ENCODE measurements at places on chromosomes 11 and 22.

- no peak for DNase-seq
Measured at GRCh38 chr11:45817191-45817590, 12.2 kb downstream of the SLC35C1 start.

- DNase-seq, result no peak
Measured at GRCh38 chr22:32533265-32534111, 58.9 kb downstream of the FBXO7 start.

DNA sequence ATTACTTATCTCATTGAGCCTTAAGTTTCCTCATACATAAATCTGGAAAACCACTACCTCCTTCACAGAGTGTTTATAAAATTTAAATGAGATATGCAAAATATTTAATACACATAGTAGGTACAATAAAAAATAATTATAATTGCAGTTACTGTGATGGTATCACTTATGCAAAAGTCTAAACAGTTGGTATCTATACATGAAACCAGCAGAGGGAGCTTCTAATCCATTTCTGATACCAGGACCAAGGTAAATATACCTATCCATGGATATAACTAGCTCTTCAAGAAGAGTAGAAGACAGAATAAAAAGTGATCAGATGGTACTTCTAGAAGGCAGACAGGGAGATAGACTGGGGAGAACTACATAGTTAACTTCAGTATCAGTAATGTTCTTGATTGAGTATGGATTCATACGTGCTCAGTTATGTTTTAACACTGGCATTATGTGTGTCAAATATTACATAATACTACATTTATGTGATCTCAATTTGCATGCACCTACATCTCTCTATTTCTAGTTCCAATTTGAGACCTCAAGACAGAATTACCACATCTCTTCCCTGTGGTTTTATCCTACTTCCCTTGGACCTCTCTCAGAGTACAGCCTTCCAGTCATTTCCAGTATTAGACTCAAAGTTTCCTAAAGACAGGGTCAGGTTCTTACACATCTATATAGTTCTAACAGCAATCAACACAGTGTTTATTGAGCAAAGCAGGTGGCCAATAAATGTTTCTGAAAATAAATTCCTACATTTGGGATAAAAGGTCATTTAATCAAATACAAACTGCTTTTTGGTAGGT is 13.7 kb upstream of the TSG101 start:
- DNase-seq, result peak; percentile 67

DNA sequence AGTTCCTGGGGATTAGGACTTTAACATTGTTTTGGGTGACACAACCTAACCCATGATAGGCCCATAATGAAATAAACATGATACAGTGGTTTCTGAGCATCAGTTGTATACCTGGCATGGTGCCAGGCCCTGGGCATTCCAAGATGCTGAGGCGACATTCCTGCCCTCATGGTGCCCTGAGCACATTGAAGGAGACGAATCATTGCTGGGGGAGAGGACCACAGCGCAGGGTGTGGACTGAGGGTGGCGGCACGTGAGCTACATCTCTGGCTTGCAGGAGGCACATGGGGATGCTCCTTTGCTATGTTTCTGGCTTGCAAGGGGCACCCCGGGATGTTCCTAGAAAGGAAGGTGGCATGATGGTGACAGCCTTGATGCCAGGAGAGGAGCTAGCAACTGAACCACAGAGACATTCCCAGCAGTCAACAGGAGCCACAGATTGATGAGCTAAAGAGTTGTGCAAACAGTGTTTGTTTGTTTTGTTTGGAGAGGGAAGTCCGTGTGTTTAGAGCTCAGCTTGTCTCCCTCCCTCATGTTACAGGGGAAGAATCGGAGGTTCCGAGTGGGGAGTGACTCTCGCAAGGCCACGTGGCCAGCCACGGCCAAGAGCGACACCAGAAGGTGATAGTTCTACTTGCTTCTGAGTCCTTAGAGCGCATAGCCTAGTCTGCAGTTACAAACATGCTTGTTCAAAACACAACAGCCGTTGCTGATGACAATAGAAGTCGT is 106.4 kb downstream of the MIAT start:
- no peak for DNase-seq

GRCh38 chr11:58726737-58727414 is 4.9 kb downstream of the GLYAT start:
- no peak for DNase-seq

DNA sequence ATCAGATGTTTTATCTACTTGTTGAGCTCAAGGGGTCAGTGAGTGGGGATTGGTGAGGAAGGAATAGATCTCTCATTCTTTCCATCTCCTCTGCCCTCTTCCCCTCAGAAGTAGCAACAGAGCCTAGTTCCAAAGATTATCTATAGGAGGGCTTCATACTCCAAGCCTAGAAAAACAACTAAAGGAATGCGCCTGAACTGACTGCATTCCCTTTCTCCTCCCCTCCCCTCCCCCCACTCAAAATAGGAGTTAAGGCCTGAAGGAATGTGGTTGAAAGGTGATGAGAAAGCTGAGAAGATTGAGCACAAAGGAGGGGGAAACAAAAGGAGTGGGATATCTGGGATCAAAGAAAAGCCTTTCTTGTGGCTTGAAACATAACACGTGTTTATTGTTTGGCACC is 10.5 kb downstream of the EMSY start:
- DNase-seq, result no peak

GRCh38 chr11:96817482-96818399 is 427.9 kb downstream of the JRKL start:
- no peak for DNase-seq

DNA sequence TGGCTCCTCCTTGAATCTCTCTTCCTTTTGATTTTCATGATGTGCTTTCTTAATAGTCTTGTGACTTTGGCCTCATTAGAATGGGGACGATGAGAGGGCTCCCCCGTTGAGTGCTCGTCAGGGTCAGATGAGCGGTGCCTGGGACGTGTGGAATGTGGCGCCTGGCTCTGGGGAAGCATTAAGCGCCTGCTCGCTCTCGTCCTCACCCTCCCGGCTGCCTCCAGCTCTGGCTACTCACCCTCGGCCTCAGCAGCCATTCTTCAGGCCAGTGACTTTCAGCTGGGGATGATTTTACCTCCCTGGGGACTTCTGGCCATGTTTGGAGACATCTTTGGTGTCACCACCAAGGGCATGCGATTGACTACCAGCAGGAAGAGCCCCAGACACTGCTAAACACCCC is 69.7 kb downstream of the RPS6KA4 start:
- no peak for DNase-seq

DNA sequence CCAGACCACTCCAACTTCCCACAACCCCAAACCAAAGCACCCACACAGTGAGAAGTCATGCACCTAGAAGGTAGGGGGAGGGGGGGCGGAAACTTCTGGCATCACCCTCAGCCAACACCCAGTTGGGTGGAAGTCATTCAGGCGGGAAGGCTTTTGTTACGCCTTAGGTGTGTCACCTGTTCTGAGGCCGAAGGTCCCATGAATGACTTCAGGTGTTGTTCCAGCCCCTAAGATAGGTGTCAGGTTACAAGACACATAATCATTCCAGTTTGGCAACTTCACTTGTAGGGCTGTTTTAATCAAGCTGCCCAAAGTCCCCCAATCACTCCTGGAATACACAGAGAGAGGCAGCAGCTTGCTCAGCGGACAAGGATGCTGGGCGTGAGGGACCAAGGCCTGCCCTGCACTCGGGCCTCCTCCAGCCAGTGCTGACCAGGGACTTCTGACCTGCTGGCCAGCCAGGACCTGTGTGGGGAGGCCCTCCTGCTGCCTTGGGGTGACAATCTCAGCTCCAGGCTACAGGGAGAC is at the start of gene TMPRSS4:
TSS of gene TMPRSS4 (plus strand) at position 325 of the 528 bp plus-strand sequence. CDS start 225 bp downstream, outside the sequence.
- no peak for DNase-seq

- DNase-seq, result no peak
Measured at GRCh38 chr11:124917115-124917637, 1.9 kb upstream of the HEPN1 start.

GRCh38 chr11:2694495-2694894 is 5.3 kb downstream of the KCNQ1OT1 start:
- no peak for DNase-seq

DNA sequence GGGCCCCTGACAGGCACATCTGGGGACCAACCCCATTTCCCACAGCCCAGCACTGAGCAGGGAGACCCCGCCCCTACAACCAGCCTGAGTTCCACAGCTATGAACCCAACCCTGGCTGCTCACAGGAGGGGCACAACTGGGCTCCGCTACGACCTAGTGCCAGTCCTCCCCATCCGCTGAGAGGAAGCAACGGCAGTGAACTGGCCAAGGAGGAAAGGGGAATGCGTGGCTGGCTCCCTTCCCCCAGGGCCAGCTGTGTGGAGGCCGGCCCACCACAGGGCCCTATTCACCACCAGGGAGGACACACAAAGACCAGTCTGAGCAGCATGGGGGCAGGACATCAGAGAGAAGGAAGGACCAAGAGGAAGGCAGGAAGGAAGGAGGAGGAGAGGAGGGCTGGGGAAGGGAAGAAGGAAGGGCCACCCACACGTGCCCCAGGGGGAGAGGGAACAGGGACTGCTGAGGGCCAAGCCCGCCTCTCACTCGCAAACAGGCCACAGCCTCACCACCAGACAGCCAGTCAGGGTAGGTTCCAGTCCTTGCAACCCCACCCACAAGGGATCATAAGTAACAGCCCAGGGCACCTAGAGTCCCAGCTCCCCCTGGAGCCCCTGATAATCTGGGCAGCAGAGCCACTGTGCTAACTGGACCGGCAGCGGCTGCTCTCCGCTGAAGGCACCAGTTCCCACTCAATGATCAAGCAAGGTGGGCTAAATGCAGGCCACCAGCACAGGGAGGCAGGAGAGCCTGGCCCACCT is 8.5 kb upstream of the GAL3ST1 start:
- DNase-seq, result no peak

GRCh38 chr11:72418834-72419560 is 15.3 kb downstream of the CLPB start:
- peak; percentile 62 for DNase-seq

GRCh38 chr11:113994077-113994954 is 19.4 kb downstream of the HTR3A start:
- peak; percentile 80 for DNase-seq

DNA sequence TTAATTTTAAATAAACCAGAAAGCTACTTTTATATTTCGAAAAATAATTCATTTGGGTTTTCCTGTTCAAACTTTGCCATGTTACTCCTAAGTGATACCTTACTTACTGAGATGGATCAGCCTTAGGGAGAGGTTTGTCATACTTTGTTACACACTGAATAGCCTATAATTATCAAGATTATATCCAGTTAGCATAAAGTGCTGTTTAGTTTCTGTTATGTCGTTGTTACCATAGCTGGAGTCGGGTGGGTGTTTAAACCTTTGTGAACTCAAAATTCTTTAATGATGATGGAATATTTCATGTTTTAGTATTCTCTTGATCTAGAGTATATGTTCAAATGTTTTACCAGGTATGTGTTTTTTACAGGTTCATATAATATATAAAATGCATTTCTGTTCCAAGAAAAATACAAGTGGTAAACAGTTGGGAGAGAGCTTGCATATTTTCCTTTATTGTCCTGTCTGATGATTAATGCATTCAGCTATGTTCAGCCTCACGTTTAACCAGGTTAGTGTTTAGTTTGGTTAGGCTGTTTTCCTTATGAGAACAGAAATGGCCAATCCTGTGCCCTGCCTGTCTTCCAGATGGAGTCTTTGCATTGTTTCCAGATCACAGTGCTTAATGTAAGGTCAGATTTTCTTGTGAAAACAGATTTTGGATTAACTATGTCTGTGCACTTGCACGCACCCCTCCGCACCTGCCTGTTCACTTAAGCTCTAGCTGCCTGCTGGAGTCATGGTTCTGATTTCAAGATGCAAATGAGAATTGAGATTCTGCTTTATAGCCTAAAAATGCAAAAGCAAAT is 105.6 kb downstream of the ATXN10 start:
- DNase-seq, result peak; percentile 41

GRCh38 chr11:32162351-32162750 is 71.5 kb downstream of the RCN1 start:
- DNase-seq, result no peak

GRCh38 chr11:23079382-23079813 is 219.1 kb upstream of the CCDC179 start:
- DNase-seq, result no peak

All from activated CD4-positive, alpha-beta T cell treated with anti-CD3 and anti-CD28 coated beads, Interleukin-2, amount 10 ng/mL, durations not matched to agents 24 days and 14 days (primary cell).